Endothelial cell of umbilical vein (primary cell): ENCODE measurements at places on chromosomes 5 and 9. TPM values are rescaled to one million over a fixed set of nuclear protein-coding genes. Genes with fewer than 3 reads are reported as not detected.

DNA sequence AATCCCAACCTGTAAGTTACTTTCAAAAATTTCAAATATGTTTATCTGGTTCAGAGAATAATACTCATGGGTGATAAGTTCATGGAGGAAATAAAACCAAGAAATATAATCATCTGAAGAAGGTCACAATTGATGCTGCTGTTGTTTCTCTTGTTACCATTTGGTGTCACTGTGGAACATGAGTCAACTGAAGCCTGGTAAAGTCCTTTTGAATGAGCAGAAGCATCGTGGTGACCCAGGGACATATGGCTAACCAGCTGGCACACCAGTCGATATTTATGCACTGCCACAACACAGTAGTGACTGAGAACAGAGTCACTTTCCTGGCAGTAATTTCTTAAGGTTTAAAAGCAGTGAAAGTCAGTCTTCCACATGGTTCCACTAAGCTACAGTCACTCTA, 612.9 kb upstream of the TLE4 start:
- DNase-seq, result no peak

DNA sequence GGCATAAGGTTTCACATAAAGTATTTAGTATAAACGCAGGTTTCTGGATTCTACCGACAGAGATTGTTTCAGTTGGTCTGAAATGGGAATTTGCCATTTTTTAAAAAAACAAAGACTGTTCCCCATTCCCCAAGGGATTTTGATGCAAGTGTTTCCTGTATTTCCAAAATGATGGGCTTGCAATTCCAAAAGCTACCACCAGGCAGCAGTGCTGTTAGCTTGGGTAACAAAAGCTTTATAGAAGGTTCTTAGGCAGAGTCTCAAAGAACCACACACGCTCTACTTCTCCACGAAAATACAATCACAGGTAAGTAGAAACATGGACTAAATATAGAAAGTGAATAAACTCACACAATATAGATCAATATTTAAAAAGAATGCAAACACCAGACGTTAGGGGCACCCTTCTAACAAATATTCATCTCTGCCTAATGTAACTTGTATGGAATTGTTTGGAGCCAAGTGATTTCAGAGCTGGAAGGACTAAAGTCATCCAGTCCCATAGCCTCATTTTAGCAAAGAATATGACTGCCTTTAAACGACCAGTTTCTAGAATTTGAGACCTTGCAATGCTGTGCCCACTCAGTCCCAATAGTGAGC, 154.3 kb downstream of the SPOCK1 start:
- peak; percentile 76 for DNase-seq

DNA sequence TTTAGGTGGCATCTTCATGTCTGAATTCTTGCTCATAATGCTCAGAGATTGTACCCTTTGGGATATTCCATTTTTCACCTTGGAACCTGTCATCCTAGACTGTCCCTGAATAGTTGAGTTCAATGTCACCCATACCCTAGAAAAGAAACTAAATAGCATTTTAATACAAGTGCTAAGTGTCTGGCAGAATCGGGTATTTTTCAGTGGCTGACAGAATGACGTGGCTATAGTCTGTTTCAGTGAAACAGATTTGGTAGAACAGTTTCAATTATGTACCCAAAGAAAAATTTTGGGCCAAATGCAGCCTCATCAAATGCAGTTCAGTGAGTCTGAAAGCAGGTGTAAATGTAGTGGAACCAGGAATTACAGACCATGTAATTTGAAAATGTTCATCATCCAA, 1041.2 kb downstream of the DTWD2 start:
- no peak for DNase-seq

DNA sequence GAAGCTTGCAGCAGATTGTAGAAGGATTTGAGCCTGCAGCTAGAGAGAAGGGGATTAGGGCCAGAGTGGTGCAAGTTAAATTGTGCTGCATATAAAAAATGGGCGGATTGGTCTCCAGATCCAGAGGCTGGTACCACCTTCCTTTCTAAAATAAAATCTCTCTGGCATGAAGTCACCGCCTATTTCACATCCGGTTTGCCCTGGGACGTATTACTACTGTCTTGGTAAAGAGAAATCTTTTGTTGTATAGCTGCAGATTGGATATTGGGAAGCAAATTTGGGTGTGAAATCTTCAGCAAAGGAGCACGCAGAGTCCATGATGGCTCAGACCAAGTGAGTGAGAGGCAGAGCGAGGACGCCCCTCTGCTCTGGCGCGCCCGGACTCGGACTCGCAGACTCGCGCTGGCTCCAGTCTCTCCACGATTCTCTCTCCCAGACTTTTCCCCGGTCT, at the start of gene GABRA1:
TSS of gene GABRA1 (plus strand) at position 180 of the 451 bp plus-strand sequence. CDS start 2,691 bp downstream, outside the sequence.
- DNase-seq, result no peak

GRCh38 chr5:170986598-170986997, 124.8 kb downstream of the RANBP17 start:
- DNase-seq, result peak; percentile 78

GRCh38 chr5:63022403-63022802, 443.8 kb downstream of the LRRC70 start:
- no peak for DNase-seq

The ZNF618 gene
- polyA plus RNA-seq, result 19.8 and 22.6 TPM in 2 replicates

The RAB3C gene
- polyA plus RNA-seq, result 0.22 and 0.66 TPM in 2 replicates

The FOXD4L3 gene
- not detected in 2 replicates for polyA plus RNA-seq

The CDC25C gene
- 5.5 and 8.1 TPM in 2 replicates for polyA plus RNA-seq
